ENCODE measurements at places on chromosomes 4 and X.
A peak's percentile ranks its signal among the peaks of the same experiment; 100 is the strongest.

- DNase-seq: no peak
Observed at GRCh38 chrX:41906515-41907187, 16.7 kb downstream of the CASK start.

DNA sequence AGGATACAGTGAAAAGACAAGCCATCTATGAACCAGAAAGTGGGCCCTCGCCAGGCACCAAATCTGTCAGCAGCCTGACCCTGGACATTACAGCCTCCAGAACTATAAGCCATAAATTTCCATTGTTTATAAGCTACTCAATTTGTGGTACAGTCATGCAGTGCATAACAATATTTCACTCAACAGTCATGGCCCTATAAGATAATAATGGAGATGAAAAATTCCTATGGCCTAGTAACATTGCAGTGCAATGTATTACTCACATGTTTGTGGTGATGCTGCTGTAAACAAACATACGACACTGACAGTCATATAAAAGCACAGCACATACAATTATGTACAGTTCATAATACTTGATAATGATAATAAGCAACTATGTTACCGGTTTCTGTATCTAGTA is 17.1 kb upstream of the TLR1 start:
- DNase-seq: no peak

- DNase-seq: no peak
Observed at GRCh38 chrX:75957107-75957610, 172.1 kb upstream of the MAGEE2 start.

DNA sequence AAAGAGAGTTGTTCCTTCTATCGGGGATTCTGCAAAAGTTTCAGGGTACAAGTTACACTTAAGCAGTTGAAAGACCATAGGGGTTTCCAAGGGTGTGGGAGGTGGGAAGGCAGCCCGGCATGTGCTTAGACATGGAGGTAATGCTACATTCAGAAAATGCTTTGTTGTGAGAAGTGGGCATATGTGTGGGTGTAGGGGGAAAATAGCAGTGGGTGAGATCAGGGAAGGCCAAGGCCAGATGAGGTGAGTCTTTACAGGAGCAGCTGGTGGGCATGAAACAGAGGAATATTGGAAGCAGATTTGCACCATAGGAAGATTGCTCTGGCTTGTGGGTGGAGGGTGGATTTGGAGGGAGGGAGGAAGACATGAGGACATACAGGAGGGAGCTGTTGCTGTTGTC is 8.3 kb downstream of the CYTL1 start:
- DNase-seq: no peak

- DNase-seq: no peak
Observed at GRCh38 chrX:4844376-4844775, 1130.9 kb upstream of the PRKX start.

- no peak for DNase-seq
Observed at GRCh38 chrX:138709886-138710791, 1.4 kb downstream of the FGF13 start.

DNA sequence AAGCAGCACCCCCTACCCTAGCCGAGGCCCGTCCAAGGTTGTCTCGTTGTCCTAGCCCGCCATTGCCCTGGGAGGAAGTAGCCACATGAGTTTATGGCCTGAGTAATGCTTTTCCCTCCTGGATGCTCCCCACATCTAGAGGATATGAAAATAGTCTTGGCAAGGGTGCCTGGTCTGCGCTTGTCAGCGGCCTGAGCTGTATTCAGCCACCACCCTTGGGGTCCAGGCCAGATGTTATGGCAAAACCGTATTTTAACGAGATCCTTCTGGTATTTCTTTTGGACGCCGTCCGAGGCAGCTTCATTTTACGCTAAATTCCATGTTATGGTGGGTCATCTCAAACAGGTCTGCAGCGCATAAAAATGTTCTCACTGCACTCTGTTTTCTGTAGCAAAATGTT is 89.3 kb downstream of the GPR143 start:
- no peak for DNase-seq

DNA sequence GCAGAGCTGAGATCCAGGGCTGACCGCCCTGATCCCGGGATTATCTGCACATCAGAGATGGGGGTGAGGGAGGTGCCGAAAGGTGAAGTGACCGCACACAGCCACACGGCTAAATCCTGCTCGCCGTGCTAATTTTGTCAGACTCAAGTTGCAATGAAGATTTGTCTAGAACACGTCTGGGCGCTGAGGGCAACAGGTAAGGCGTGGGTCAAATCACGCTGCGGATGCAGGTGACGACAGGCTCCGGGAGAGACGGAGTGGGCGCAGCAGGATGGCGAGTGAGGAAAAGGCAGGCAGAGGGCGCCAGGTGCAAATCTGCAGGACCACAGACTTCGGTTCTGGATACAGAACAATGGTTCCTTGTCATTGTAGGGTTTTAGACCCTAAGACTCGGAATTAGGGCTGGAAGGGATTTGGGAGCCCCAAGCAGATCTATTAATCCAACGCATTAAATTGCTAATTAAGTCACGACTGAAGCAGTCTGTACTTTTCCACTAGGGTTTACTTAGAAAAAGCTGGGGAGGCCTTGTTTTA is 1.9 kb upstream of the TBC1D14 start:
- DNase-seq: peak; percentile 9

DNA sequence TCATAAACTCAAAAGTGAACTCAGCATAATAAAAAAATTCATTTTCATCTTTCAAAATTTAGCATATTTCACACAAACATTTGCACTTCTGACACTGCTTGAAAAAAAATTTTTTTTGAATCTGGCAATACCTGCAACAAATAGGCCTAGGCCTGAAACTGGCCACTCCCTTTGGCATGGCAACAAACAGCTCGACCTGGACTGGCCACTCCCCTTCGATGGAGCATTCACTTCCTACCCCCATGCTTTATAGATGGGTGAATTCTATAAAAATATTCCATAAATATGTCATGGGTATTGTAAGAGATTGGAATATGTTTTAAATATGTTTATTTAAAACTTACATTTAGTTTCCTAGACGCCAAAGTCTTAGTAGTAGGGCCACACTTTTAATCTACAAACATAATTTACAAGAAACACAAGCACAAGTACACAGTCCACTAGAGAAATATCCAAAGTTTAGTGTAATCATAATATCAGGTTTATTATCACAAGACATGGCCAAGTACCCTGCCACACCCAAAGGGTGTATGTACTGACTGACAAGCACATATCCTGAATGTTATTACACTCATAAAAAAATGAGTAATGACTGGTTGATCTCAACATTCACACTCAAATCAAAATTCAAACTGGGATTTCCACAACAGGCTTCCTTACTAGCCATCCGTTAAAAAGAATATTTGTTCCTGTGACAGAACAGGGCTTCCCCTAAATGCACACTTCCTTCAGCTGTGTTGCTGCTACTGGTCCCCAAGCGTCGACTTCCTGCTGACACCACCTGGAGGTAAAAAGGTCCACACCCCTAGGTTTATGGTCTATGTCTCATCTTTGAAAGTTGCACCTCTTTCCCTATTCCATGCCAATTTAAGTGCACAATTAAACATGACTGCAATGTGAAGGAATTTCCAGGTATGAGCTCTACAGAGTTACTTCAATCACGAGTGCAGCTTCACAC is 271.5 kb downstream of the NR3C2 start:
- no peak for DNase-seq

GRCh38 chr4:71711985-71712348 is 71.9 kb downstream of the GC start:
- no peak for DNase-seq
